RPMI7951 (cell line): ENCODE measurements at places on chromosomes 16 and 17.
A peak's percentile ranks its signal among the peaks of the same experiment; 100 is the strongest.

GRCh38 chr16:3400779-3401688 is at the start of the genes ZNF174 and ZSCAN32:
Gene ZNF174, plus strand, starts transcription at chr16:3401215. Its CDS starts 790 bp downstream, at chr16:3402005.
Gene ZSCAN32, minus strand, starts transcription at chr16:3401004. Its CDS starts 3,447 bp downstream, at chr16:3397557.
- peak; percentile 98 for DNase-seq

DNA sequence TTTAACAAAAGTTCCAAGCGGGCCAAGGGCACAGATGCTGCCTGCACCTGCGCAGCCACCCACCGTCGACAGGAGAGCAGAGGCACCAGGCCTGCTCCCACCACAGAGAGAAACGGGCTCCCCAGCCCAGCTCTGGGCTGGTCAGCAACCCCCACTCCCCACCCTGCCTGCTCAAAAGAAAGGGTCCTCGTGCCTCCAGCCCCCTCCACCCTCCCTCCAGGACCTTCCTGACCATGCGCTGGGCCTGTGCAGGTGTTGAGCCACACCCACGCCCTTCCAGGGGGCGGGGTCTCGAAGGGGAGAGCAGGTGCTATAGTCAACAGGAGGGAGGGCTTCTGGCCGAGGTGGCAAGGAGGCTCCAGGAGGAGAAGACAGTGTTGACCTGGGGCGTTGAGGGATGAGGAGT is 25.3 kb downstream of the ZNF778 start:
- DNase-seq = no peak

- DNase-seq = no peak
Measured at GRCh38 chr17:69066482-69066881, 5.8 kb upstream of the ABCA9 start.

DNA sequence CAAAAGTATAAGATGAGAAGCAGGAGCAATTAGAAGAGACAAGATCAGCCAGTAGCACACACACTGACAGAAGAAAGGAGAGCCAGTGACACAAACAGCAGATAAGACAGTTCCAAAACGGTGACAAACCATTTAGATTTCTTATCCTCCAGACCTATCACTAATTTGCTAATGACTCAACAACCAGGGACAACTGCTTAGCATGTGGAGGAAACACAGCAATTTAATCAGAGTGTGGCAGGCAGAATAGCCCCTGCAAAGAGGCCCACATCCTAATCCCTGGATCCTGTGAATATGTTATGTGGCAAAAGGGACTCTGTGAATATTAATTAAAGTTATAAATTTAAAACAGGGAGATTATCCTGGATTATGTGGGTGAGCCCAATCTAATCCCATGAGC is 81.1 kb downstream of the CACNG1 start:
- no peak for DNase-seq

GRCh38 chr17:77304051-77304745 is 163.4 kb downstream of the SEC14L1 start:
- no peak for DNase-seq

DNA sequence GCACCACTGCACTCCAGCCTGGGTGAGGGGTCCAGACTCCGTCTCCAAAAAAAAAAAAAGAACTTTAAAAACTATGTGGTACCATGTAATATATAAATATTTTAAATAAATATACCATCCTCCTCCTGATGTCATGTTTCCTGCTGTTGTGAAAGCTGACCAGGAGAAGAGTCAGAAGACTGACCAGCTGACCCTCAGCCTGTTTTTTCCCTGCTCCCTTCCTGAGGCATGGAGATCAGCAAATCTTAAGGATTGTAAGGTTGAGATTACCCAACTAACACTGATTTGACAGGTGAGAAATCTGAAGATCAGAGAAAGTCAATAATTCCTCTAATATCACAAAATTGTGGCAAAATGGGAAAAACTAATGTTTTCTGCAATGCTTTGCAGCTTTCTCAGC is 18.1 kb downstream of the NCOR1 start:
- DNase-seq = no peak

GRCh38 chr17:77358801-77359200 is 218.0 kb downstream of the SEC14L1 start:
- no peak for DNase-seq

DNA sequence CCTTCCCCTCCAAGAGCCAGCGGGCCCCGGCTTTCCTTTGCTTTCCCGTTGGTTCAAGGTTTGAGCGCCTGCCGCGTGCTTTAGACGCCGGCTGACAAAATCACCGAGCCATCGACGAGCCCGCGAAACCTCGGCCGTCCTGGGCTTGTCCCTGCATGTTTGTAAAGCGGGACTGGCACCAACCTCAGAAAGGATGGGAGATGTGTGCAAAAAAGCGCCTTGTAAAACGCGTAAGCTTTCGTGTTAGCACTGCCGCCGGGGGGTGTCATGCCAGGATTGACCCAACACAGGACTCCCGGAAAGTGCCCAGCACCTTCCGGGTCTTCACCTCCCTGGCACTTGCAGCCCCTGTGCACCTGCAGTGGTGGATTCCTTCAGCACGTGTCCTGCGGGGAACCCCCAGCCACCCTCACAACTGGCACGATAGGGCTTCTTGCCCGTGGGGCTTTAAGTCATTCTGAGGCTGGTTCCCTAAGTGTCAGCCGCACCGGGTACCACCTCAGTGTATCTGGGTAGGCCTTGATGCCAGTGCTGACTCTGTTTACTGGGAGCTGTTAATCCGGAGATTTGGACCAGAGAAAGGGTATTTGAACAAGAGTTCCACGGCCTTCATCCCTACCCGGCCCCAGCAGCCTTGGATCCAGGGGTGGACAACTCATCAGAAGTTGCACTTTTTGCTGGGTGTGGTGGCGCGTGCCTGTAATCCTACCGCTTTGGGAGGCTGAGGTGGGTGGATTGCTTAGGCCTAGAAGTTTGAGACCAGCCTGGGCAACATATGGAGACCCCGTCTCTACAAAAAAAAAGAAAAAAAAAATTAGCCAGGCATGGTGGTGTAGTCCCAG is 817 bp downstream of the NDUFAF8 start:
- DNase-seq = no peak

GRCh38 chr16:27291106-27291505 is 22.5 kb upstream of the NSMCE1 start:
- no peak for DNase-seq

DNA sequence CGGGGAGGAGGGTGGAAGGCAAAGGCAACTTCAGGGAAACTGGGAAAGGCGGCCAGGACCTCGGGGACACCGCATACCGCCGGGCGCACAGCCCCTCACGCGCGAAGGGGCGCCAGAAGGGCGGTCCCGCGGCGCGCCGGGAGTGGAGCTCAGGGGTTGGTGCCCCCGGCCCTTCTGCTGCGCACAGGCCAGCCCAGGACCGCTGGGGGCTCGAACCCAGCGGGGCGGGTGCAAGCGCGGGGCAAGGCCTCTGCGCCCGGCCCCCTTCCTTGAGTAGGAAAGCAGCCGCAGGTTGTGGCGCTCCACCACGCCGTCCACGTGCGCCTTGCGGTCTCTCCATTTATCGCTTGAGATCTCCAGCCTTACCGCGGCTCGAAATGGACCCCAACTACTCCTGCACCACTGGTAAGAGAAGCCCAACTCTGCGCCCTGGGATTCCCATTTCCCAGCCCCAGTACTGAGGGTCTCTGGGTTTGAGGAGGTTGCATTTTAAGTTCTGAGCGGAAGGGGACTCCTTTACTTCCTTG is 3.0 kb upstream of the MT1A start:
- DNase-seq = no peak

- no peak for DNase-seq
Measured at GRCh38 chr17:29615048-29615385, 7.7 kb downstream of the CORO6 start.

GRCh38 chr17:16443511-16444257 is 28.3 kb downstream of the TRPV2 start:
- no peak for DNase-seq

- peak; percentile 18 for DNase-seq
Measured at GRCh38 chr17:77842528-77843147, 115.9 kb upstream of the TNRC6C start.

GRCh38 chr17:36133602-36134236 is 30.1 kb downstream of the CCL4 start:
- DNase-seq = no peak

GRCh38 chr16:5072334-5073278 is 963 bp downstream of the ALG1 start:
- no peak for DNase-seq

DNA sequence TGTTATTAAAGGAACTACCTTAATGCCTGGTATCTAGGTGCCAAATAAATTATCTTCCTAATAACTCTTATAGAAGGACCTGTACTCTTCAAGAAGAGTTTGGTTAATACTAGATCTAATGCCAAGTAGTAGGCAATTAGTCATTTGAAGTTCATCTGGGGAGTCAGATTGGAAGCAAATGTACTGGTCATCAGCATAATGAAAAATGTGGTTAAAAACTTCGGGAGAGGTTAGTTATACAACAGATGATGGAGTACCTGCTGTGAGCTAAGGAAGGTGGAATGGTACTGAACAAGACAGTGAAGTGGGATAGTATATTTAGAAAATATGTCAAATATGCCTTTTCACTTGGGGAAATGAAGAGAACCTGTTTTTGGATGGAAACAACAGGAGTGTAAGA is 49.2 kb downstream of the TNRC6A start:
- DNase-seq = no peak

DNA sequence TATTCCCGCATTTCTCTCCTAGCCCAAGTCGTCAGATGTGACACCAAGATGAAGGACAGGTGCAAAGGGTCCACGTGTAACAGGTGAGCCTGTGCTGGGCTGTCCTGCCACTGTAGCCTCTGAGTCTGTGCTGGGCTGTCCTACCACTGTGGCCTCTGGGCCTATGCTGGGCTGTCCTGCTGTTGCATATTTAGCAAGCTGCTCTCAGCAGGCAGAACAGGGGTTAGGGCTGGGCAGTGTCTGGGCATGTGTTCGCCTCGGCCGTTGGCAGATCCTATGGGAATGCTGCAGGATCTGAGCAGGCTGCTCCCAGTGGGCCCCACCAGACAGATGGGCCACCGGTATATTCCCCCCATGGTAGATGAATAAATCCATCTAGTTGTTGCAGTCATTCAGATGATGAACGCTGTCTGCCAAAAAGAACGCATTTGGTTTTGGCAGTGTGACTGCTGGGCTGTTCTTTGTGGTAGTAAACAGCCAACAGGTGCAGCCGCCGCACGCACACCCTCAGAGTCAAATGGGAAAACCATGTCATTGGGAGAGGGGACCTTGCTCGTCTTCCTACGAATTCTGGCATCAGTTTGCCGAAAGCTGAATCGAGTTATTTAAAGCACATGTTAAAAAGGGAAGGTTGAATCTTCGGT is 49.2 kb downstream of the CRISPLD2 start:
- DNase-seq = no peak

DNA sequence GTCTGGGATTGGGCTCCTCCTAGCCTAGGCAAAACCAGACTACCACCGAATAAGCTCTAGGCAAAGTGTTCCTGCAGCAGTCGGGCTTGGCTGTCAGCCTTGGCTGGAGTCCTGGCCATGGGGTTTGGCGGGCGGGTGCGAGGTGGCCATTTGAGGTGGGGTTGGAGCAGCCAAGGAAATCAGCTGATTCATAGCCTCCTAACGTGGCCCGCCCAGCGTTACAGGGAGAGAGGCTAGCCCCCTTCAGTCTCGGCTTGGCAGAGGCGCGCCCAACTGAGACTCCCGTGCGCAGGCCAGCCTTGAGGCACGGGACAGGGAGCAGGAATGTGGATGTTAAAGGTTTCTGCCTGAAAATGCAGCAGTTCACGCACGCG is 1.9 kb downstream of the PMP22 start:
- DNase-seq = peak; percentile 89

DNA sequence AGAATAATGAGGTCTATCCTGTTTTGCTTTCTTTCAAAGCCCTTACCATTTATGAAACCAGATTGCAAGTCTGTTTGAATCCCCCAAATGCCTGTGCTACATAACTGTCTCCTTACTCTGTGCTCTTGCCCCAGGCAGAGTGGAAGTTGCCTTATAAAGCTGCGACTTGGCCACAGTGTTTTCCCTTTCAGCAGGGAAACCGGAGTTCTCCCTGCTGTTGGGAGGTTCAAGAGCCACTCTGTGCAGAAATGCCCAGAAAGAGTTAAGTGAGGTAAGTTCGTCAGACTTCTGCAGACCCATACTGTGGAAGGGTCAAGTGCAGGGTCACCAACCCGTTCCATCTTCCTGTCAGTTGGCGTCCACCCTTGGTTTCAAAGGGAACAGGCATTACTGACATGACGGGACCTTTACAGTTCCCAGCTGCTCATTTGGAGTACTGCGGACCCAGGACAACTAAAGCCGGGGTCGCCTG is 508.9 kb downstream of the WWOX start:
- DNase-seq = peak; percentile 13

- DNase-seq = no peak
Measured at GRCh38 chr17:76582660-76583059, 3.0 kb downstream of the ST6GALNAC2 start.

DNA sequence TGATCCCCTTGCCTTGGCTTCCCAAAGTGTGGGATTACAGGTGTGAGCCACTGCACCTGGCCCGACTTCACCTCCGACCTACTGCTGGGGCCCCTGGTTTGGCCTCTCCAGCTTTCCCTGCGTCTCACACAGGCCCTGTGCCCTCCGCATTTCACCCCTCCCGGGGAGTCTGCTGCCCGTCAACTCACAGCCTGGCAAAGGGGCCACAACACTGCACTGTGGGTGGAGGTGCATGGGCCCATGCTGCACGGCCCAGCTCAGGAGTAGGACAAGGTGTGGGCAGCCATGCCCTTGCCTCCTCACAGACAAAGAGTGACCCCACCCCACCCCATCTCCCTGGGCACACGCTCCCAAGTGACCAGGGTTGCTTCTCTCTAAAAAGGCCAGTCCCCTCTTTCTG is 12.6 kb upstream of the TBX2 start:
- DNase-seq = no peak

- DNase-seq = peak; percentile 66
Measured at GRCh38 chr16:17229766-17230165, 241.0 kb downstream of the XYLT1 start.

DNA sequence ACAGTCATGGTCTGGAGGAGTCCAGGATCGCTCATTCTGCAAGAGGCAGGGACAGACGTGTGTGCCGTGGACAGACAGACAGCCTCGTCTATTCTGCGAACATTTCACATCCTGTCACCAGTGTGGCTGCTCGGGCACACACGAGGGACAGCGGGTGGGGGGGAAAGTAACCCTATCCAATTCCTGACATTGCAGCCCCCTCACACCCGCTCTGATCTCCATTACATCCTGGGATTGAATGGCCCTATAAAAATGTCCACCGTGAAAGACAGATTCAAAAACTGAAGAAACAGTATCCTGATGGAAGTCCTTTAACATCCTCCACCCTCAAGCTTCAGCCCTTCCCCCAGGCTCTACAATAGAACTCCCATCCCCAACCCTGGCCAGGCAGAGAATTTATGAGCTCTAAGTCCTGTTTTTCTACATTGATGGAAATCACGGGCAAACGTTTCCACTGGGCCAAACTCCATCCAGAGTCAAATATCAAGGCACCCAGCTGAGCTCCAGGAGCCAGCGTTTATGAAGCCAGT is 39.4 kb downstream of the HS3ST3A1 start:
- peak; percentile 95 for DNase-seq

- DNase-seq = peak; percentile 59
Measured at GRCh38 chr17:77036841-77037381, 103.9 kb upstream of the SEC14L1 start.

GRCh38 chr17:67746704-67747571 is 29.2 kb downstream of the NOL11 start:
- no peak for DNase-seq

DNA sequence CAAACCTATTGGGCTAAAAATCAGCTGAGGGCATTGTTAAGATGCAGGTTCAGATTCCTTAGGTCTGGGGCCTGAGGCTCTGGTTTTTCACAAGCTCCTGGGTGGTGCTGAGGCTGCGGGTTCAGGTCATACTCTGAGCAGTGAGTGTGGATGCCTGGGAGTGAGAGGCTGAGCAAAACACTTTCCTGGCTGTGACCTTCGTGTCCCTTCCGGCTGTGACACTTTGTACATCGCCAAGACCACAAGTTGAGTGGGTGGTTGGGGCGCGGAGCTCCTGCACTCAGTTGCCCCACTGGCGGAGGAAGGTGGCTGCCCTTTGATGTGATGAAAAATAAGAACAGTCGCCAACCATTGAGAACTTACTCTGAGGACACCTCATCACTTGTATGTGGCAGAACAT is 24.8 kb downstream of the CCR7 start:
- DNase-seq = no peak
